ENCODE measurements at places on chromosomes 5 and 9.

DNA sequence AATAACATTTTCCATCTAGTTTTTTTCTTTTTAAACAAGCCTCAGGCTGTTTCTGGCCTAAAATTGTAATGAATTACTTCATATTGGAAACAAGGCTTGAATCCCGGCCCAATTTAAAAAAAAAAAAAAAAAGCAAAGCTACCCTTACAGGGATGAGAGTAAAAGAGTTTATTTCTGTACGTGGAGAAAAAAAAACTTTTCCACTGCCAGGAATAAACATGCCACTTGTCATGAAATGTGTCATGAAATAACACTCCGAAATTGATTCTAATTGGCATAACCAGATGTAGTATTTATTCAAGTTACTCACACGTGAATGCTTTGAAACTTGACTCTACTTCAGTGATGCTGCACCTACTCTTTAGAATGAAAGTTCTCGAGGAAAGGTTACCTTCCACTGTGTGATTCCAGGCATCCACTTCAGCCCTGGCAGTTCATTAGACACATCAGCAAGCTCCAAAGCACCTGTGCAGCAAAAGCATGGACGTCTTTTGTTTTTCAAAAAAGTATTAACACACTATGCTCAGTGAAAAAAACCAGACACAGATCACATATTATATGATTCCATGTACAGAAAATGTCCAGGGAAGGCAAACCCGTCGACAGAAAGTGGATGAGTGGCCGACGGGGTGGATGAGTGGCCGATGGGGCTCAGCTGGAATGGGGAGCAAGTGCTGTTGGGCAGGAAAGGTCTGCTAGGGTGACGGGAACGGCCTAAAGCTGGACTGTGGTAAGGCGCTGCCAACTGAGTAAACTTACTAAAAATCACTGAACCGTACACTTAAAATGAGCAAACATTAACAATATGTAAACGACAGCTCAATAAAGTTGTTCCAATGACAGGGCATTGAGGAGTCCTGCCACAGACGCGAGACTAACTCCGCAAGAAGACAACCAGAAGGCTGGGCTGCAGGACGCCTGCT is 21.2 kb downstream of the NSUN2 start:
- peak; percentile 52 for DNase-seq

DNA sequence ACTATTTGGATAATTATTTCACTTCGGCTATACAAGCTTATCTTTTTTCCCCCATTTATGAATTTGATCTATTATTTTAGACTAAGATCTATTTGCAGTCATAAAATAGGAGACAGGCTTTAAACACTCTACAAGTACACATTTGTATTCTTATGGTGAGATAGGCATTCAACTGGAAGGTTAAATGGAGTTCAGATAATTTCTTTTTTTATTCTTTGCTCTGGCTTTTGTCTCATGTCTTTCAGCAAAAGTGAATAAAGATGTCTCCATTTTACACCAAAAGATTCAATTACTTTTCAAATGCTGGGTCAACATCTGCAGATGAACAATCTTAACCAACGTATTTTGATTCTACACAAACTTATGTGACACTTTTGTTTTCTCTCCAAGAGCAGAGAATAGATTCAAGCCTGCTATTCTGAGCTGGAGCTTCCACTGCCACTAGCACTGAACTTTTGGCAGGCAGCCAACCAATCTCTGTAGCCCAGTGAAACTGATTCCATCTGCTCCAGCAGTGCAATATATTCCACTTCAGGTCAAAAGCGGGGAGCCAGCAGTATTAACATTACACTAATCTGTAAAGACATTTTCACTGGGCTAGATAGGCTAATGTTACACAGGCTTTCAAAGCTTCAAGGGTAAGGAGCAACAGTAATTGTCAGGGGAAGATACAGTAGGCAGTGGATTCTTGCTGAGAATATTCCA is 452.0 kb upstream of the ZNF608 start:
- DNase-seq, result peak; percentile 94

GRCh38 chr5:130290219-130290618 is 386.0 kb downstream of the CHSY3 start:
- no peak for DNase-seq

DNA sequence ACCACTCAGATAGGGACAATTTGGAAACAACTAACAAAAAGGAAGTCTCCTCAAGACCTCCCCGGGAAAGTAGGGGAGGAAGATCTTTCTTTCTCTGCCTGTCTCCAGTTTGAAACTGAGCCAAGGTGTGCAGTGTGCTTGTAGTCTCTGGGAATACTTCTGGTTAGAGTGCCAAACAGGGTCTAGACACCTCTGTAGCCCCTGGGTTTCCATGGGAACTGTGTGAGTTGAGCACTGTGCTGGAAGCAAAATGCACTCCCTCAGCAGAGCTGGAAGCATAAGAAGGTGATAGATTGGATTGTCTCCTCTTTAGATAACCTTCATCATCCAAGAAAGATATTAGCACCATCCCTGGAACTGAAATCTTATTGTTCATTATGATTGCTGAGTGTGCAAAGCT is 129.2 kb upstream of the TNPO1 start:
- no peak for DNase-seq

GRCh38 chr5:7714119-7714518 is 136.8 kb downstream of the CFAP90 start:
- DNase-seq, result no peak

GRCh38 chr5:131364507-131365050 is 100.7 kb downstream of the CDC42SE2 start:
- DNase-seq, result no peak

DNA sequence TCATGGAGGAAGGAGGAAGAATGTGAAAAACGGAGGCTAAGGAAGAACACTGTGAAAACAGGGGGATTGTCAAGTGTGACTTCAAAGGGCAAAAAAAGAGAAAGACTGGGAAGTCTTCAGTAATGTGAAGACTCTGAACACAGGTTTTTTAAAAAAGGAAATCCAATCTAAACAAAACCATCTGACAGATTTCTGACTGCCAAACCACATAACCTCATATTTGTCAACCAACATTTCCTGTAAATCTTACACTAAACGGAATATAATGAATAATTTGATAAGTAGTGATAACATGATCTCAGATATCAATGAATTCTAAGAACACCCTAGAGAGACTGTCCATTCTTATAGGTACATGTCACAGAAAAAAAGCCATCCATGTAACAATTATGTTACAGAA is 124.7 kb downstream of the FBN2 start:
- DNase-seq, result no peak

- no peak for DNase-seq
Measured at GRCh38 chr9:101062686-101063085, 34.2 kb downstream of the PLPPR1 start.

GRCh38 chr9:92710368-92710767 is 40.4 kb upstream of the IPPK start:
- DNase-seq, result no peak

DNA sequence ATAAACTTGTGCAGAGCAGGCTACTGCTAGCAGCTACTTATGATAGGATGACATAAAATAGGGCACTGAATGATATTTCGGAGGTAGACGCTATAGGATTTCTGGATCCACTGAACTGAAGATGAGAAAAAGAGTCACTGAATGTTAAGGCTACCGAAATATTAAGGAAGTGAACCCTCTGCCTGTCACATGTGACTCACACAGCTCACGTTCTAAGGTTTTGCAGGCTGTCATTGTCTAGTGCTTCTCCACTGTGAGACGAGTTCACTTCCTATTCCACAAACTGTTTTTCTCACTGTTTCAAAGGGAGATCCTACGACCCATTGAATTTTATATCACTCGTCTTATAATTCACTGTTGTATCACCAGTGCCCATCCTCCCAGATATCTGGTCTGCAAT is 100.8 kb downstream of the CTNND2 start:
- DNase-seq, result no peak

DNA sequence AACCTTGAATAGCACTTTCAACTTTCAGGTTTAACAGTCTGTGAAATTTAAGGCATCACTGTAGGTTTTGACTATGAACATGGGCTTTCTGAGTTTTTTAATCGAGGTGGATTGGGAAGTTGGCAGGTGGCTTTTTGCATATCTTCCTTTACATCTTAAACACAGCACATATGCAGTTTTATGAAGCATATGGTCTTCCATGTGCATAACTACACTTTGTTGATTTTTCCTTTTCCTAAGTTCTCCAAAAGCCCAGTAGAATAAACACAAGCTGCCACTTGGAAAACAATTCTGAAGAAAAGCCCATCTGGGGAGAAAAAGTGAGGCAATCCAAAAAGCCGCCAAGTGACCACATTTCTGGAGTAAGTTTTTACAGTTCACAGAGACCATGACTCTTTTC is 236.5 kb upstream of the IL12B start:
- DNase-seq, result no peak

GRCh38 chr9:123423311-123423640 is 67.3 kb downstream of the CRB2 start:
- DNase-seq, result no peak

GRCh38 chr5:36701085-36701698 is 94.8 kb downstream of the SLC1A3 start:
- no peak for DNase-seq

Data from NCI-H345 (cell line).